ENCODE measurements at places on chromosomes 1 and 21.
A peak's percentile ranks its signal among the peaks of the same experiment; 100 is the strongest.

- no peak for DNase-seq
Measured at GRCh38 chr21:25558123-25558522, 49.2 kb downstream of the MRPL39 start.

- no peak for DNase-seq
Measured at GRCh38 chr1:3064296-3064850, 4.6 kb upstream of the PRDM16 start.

GRCh38 chr1:98316286-98316905, 345.1 kb upstream of the SNX7 start:
- DNase-seq = no peak

- no peak for DNase-seq
Measured at GRCh38 chr1:93612510-93612909, 69.1 kb downstream of the BCAR3 start.

GRCh38 chr21:33362044-33362555, 37.3 kb downstream of the IFNAR1 start:
- DNase-seq = peak; percentile 77

- no peak for DNase-seq
Measured at GRCh38 chr1:211697356-211697755, 21.9 kb upstream of the NEK2 start.

- DNase-seq = no peak
Measured at GRCh38 chr1:34871443-34872132, 12.0 kb upstream of the SMIM12 start.

GRCh38 chr1:93735722-93736121, 54.1 kb upstream of the BCAR3 start:
- peak; percentile 77 for DNase-seq

GRCh38 chr1:55378582-55378981, 163.4 kb upstream of the USP24 start:
- no peak for DNase-seq

DNA sequence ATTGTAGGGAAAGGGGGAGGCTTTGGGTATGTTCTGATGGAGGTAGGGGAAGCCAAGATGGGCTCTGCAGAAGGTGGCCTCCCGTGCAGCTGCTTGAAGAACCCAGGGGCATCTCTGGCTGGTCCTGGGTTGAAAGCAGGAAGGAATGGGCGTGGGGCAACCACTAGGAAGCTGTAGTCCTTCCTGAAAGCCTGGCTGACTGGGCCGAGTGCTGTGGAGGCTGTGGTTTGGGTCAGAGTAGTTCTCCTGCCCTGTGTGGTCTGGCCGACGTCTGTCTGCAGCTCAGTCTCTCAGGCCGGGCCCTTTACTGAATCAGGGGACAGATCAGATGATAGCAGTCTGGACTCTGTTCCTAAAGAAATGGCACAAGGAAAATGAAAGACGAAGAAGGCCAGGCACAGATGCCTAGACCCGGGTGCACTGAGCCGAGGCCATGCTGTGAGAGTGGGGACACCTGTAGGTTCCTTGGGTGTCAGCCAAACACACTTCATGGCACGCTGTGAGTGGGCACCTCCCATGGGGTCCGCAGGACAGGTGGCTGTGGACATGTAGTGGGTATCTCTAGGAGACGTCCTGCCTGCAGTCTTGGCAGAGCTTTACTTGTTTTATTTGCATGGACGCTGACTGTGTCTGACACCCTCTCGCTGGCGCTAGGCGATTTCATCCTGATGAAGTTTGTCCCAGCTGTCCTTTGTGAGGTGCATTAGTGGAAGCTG, 87.0 kb downstream of the POFUT2 start:
- no peak for DNase-seq
